ENCODE measurements at places on chromosomes 7 and 10.

DNA sequence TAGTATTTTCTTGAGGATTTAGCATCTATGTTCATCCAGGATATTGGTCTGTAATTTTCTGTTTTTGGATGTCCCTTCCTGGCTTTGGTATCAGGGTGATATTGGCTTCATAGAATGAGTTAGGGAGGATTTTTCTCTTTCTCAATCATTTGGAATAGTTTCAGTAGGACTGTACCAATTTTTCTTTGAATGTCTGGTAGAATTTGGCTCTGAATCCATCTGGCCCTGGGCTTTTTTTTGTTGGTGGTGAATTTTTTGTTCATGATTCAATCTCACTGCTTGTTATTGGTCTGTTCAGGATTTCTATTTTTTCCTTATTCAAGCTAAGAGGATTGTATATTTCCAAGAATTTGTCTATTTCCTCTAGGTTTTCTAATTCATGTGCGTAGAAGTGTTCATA, 192.7 kb downstream of the KIF20B start:
- DNase-seq: no peak

DNA sequence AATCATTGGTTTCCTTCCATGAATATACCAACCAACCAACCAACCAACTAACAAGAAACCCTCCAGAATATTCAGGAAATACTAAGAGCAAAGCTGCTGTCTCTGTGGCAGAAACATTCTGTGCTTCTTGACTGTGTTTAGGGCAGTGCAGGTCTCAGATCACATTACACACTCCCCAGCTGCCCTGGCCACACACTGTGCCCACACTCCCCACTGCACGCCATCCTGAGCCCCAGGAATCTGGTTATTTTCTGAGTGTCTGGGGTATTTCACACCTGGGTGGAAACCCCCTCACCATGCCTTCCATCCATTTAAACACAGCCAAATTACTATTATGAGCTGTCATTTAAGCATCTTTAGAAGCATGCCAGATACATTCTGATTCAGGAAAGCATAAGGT, 183.7 kb upstream of the ANK3 start:
- DNase-seq: no peak

GRCh38 chr7:88001744-88002530, 67.9 kb downstream of the ADAM22 start:
- no peak for DNase-seq

GRCh38 chr10:86354761-86355540, 11.6 kb downstream of the GRID1 start:
- no peak for DNase-seq

DNA sequence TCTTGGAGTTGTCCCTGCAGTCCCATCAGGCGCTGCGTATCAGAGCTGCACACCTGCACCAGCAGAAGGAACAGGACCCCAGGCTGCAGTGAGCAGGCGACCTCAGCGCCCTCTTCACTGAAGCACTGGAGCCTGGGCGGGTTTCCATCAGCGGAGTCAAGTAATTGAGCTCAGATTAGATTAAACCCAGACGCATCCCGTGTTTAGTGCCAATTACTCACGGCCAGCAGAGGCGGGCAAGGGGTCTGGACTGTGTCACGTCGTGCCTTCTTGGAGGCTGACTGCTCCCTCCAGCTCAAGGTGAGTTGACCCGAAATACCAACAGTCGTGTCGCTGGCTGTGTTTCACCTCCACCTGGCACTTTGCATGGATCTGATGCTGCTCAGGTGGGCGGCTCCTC, 123.6 kb downstream of the CXCL12 start:
- no peak for DNase-seq

- DNase-seq: no peak
These were observed 288.9 kb upstream of the SEMA3C start for GRCh38 chr7:81207801-81208200.

GRCh38 chr10:21069929-21070700, 173.0 kb upstream of the NEBL start:
- DNase-seq: no peak

DNA sequence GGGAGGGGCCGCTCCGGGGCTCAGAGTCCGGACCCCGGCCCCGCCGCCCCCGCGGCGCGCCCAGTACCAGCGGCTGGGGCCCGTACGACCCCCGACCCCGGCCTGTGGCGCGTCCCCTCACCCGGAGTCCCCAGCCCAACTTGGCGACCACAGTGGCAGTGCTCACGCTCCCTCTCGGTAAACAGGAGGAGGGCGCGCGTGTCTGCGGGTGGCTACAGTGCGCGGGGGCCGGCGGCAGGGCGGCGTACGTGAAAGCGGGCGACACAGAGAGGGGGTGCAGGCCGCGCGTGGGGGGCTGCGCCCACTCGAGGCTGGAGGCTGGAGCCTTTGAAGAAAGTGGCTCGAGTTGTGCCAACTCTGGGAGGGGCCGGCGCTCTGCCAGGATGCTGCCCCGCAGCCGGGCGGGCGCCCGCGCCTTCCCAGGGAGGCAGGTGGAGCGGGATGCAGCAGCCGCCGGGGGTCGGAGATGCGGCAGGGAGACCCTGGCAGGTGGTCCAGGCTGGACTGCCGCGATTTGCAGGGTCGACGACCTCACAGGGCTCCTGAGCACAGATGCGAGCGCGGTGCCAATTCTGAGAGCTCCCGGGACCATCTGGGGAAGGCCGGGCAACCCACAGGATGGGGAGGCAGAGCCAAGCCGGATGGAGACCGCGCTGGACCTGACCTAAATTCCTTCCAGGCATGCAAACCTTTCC, 655 bp downstream of the PTPRE start:
- no peak for DNase-seq

- no peak for DNase-seq
These were observed 362.0 kb upstream of the NFE2L3 start for GRCh38 chr7:25789701-25790640.

DNA sequence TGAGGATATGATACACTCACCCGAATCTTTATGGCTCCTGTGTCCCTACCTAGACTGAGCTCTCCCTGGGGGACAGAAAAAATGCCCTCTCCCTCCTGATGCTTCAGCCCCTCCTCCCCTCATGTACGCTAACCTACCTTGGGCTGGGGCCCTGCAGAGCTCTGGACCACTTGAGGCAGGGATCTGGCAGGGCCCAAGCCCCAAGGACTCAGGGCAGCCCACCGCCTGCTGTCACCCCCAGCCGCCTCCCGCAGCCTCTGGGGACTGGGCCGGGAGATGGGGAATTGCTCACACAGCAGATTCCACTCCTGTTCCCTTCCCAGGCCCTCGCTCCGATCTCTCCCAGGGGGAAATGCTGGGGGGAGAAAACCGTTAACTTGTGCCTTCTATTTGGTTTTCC, 32.9 kb upstream of the LBX1 start:
- no peak for DNase-seq

- DNase-seq: no peak
These were observed 44.6 kb upstream of the ANAPC16 start for GRCh38 chr10:72171175-72171630.

DNA sequence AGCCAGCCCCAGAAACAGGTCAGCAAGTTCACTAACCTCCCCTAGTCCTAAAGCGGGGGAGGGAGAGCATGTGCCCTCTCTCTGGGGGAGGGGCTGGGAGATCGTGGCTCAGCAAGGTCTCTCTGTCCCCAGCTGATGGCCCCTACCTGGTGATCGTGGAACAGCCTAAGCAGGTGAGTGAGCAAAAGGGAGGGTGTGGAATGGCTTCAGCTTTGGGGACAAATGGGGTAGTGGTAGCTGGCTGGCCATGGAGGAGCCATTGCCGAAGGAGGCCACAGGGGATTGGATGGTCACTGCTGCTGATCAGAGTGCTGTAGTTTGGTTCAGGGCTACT, 779 bp downstream of the NFKB2 start:
- peak; percentile 15 for DNase-seq

- DNase-seq: no peak
These were observed 73.2 kb upstream of the DGKI start for GRCh38 chr7:137919987-137920386.

GRCh38 chr7:55386541-55386940, 21.4 kb downstream of the LANCL2 start:
- DNase-seq: no peak

- no peak for DNase-seq
These were observed 47.6 kb upstream of the CYP2C8 start for GRCh38 chr10:95116869-95117269.

DNA sequence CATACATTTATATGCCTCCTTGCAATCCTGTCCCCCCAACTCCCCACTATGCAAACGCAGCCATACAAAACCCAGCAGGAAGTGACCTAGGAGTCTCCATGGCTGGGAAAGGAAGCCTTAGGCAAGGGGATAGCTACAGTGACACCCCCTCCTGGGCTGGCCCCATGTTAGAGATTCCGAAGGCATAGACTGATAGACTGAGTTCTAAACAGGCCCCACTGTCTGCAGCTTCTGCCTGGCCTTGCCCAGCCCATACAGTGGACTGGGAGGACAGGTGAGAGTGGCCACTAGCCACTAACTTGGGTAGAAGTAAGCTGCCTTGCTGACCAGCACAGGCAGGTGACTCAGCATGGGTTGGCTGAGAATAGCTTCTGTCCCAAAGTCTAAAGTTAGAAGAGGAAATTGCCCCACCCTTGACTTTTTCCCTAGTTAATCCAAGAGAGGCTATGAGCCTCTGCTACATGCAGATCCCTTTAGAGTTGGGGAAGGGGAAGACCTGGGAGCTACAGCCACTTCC, 106.3 kb downstream of the C10orf105 start:
- no peak for DNase-seq

GRCh38 chr10:54667136-54667535, 133.9 kb downstream of the PCDH15 start:
- no peak for DNase-seq

GRCh38 chr10:75211007-75211691, 553 bp downstream of the VDAC2 start:
- DNase-seq: no peak

DNA sequence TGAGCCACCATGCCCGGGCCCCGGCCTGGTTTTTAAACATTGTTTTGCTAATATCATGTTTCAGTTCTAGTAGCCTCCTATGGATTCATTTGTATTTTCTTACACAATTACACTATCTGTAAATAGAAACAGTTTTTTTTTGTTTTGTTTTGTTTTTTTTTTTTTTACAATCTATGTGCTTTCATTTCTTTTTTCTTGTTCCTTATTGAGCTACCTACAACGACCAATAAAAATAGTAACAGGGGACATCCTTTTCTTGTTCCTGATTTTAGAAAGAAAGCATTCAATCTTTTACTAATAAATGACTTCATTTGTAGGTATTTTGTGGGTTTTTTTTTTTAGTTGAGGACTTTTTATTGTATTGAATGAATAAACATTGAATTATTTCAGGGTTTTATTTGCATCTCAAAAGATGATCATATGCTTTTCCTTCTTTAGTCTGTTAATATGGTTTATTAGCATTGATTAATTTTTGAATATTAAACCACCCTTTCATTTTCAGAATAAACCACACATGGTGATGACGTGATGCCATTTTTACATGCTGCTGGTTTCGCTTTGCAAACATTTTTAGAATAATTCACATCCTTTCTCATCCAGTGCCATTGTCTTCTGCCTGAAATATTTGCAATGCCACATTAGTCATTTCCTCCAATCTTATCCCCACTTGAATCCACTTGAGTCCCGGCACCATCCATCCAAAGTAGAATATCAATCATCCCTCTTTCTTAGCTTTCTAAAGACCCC, 18.1 kb upstream of the AKR1E2 start:
- DNase-seq: no peak

- no peak for DNase-seq
These were observed 27.2 kb downstream of the CCM2 start for GRCh38 chr7:45026984-45027773.

DNA sequence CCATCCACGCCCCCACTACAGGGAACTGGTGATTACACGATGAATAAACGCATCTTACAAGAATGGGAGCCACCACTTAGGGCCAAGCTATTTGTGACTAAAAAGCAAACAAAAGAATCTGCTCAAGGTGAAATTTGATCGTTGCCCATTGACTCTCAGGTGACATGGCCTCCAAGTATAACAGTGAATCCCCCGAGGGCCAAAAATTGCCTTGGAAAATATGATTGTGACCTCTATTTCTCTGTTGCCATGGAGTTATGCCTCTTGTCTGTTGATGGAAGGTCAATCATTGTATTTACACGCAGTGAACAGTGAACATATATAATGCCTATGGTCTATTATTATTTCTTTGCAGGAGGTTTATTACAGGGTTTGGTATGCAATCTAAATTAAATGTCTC, 282.3 kb downstream of the KLF6 start:
- no peak for DNase-seq

GRCh38 chr10:67925449-67926005, 41.1 kb downstream of the SIRT1 start:
- no peak for DNase-seq

GRCh38 chr10:127953876-127954275, 47.0 kb downstream of the PTPRE start:
- no peak for DNase-seq

DNA sequence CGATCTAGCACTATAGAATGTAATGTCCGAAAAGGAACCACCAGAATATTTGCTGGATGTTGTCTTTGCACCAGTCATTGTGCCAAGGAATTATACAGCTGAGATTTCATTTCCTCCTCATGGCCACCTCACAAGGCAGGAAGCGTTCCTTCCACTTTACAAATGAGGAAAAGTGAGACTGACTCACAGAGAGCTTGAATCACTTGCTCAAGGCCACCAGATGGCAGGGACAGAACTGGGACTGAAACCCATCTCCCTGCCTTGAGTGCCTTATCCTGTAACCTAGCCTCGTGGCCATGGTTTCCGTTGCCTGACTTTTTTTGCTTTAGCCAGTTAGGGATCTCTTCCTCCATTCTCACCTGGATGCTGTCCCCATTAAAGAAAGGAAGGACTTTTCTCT, 44.7 kb upstream of the PDZD8 start:
- no peak for DNase-seq

GRCh38 chr10:29204070-29204800, 84.6 kb upstream of the LYZL1 start:
- no peak for DNase-seq

DNA sequence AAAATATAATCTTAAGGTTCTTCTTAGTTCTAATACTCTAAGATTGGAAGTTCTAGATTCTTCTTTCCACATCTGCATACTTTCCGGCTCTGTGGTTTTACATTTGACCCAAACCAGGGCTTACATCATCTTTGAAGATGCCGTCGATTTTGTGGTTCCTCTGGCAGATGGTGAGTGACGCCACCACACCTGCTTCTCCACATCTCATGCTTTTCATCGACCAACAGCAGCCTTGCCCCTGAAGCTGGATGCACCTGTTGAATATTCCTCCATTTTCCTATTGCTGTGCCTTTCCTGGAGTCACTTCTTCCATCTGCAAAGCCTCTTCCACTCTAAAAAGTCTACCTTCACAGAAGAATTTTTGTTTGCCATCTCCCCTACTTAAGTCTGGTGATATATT, 121.3 kb downstream of the PRKCQ start:
- no peak for DNase-seq

DNA sequence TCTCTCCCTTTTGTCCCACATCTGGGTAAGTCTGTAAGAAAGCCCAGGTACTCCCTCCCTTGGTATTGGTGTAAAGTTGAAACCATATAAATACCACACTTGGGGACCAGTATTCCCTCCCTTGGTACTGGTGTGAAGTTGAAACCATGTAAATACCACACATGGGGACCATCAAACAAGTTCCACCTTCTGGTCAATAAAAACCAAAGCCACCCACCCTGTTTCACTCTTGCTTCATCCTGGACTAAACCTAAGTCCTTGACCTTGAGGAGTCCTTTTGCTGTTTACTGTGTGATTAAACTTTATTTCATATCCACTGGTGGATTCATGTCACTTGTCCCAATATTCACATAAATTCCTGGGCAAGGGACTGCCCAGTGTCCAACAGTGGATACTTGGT, 8.4 kb downstream of the P4HA1 start:
- DNase-seq: no peak
